Mucosa of gallbladder (tissue), 1 donor: ENCODE measurements at places on chromosomes 16 and 17. TPM values are rescaled to one million over a fixed set of nuclear protein-coding genes. Genes with fewer than 3 reads are reported as not detected.

The DNAI2 gene
- total RNA-seq = 0.32 TPM

The CES4A gene
- 19.4 TPM for total RNA-seq

The CMTM1 gene
- 12.1 TPM for total RNA-seq

The TBC1D3C gene
- not detected for total RNA-seq

The OR4D2 gene
- total RNA-seq = not detected

The COPZ2 gene
- 39.3 TPM for total RNA-seq

The NTN1 gene
- total RNA-seq = 33.1 TPM

The TBC1D3G gene
- not detected for total RNA-seq

The CASKIN2 gene
- 74.7 TPM for total RNA-seq

The GNGT2 gene
- total RNA-seq = 3.4 TPM

The DNAH9 gene
- 1.5 TPM for total RNA-seq

The KRTAP1-1 gene
- total RNA-seq = not detected

The PROCA1 gene
- 4.5 TPM for total RNA-seq

The CACNG1 gene
- not detected for total RNA-seq

The ALDH3A2 gene
- total RNA-seq = 373 TPM

The PIMREG gene
- 1.4 TPM for total RNA-seq

The BPTF gene
- 107 TPM for total RNA-seq

The NAGLU gene
- 51.1 TPM for total RNA-seq

The CPPED1 gene
- total RNA-seq = 17.5 TPM
